RWPE2 (cell line): ENCODE measurements at places on chromosomes 7 and 10.

- no peak for DNase-seq
These were observed 162.1 kb downstream of the TCF7L2 start for GRCh38 chr10:113111900-113112853.

DNA sequence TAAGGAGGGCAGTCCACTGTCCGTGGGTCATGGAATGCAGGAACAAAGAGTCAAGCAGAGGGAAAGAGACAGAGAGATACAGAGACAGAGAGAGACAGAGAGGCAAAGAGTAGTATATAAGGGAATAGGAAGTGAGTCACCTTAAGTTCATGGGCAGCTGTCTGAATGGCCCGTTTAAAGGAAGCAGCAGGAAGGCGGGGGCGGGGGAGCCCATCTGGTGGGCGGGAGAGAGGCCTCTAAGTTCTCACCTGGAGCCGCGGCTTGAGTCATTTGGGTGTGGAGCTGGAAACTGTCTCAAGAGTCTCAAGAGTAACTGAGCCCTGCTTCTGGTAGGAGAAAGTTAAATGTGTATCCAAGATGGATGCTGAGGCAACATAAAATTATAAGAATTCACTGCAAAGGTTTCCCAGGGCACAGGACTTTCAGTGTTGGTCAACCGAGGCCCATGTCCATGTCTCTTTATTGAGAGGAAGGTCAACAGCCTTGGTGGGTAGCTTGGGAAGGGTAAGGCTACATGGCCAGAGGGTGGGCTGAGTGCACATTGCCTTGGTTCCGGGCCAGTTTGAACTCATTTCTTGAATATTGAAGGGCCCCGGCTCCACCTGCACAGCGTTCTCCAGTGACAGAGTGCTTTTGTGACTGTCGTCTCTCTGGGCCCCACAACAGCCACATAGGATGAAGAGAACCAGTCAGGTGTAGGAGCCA, 85.5 kb upstream of the CACUL1 start:
- DNase-seq = peak; percentile 95

GRCh38 chr7:30331338-30331737, 46.9 kb downstream of the ZNRF2 start:
- DNase-seq = no peak

GRCh38 chr7:43615558-43616145, 32.7 kb downstream of the STK17A start:
- no peak for DNase-seq

DNA sequence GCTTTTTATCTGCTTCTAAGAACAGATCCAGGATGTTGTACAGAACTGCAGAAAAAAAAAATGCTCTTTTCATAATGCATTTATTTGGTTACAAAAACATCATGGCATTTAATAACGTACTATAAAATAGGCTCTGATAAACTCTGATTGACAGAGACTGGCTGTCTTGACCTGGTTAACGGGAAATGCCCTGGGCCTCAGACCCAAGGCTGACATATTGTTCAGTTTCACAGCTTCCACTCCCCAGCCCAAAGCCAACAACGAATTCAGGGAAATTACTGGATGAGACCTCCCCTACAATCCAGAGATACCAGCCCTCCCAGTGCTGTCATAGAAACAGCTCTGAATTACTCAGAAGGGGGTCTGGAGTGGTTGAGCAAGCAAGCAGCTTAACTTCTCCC, 260.1 kb downstream of the CREB5 start:
- DNase-seq = no peak

- no peak for DNase-seq
These were observed 219.3 kb downstream of the GATA3 start for GRCh38 chr10:8273749-8274148.

DNA sequence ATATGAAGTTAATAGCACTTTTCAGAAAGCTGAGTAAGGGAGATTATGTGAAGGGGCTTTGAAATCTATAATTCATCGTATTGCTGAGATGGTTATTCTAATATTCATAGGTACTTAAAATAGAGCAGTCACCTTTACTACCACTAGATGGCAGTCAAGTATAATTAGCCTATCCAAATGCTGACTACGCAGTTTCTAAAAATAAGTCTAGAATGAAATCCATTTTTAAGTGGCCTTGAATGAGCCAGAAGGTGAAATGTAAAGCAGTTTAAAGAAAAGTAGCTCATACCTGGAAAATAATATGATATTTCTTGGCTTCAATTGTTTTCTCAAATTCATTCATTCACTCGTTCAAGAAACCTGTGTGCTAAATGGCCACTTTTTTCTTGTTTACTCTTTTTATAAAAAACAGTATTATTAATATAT, 1277.1 kb downstream of the GATA3 start:
- no peak for DNase-seq

DNA sequence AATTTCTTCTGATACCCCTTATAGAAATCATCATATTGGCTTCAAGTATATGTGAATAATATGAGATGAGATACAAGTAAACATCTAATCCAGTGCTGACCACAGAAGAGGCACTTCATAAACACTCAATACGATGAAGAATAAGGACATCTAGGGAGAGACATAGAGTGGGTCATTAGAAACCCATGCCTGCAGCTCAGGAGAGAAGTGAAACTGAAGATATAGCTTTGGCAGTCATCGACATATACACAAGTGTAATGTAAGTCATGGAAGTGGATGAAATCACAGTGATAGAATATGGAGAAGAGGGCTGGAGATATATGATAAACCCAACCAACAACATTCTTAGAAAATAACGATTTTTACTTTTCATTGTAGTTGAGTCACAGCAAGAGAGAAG, 665.0 kb downstream of the PARD3 start:
- no peak for DNase-seq
